ENCODE measurements at places on chromosomes 13 and 19.

- no peak for DNase-seq
Measured at GRCh38 chr13:68509734-68510621, 1279.8 kb upstream of the PCDH9 start.

- DNase-seq, result peak; percentile 85
Measured at GRCh38 chr19:1094978-1095701, at the start of gene POLR2E. Gene POLR2E, minus strand, starts transcription at chr19:1095375. Its CDS starts 60 bp downstream, at chr19:1095315.

- DNase-seq, result no peak
Measured at GRCh38 chr19:28396287-28396831, 816.6 kb downstream of the UQCRFS1 start.

GRCh38 chr13:77016251-77016812 is 10.6 kb downstream of the FBXL3 start:
- no peak for DNase-seq

DNA sequence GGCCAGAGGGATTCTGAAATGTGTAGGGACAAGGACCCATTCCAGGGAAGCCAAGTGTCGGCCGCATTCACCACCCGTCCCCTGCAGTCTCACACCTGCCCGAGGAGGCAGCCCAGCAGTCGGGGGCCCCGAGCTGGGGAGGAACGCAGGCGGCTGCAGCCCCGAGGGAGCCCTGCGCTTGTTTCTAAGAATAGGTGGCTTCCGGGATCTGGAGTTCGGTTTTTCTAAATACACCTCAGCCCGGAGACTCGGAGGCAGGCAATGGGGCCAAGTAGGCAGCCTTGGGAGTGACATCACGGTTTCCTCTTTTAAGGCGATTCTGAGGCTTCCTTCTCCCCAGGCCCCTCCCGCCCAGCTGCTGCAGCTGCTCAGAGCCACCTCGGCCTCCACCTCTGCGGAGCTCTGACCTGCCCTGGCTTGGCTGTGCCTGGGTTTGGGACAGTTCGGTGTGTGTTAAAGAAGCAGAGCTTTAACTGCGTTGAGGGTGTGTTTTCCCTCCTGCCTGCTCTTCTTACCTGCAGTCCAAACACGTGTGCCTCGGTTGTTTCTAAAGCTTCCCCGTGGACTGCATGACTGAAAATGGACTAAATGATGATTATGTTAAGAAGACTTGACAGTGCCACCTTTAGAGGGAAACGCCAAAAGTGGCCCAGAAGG is 80.5 kb downstream of the COL4A2 start:
- DNase-seq, result no peak

DNA sequence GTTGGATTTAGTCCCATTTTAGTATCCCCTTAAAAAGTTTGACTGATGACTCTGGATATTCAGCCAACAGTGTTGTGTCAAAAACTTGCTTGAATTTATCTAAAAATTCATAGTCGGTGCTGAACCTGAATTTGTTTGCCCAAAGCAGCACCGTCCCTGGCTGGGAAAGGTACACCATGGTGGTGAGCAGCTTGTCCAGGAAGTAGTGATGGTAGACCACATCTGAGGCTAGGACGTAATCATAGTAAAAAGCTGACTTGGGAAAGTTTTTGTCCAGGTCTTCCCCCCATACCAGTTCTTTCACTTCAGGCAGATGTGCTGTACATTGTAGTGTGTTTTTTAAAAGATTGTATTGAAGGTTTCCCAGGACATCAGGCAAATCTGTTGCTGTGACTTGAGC is 8.8 kb downstream of the METTL21C start:
- no peak for DNase-seq

DNA sequence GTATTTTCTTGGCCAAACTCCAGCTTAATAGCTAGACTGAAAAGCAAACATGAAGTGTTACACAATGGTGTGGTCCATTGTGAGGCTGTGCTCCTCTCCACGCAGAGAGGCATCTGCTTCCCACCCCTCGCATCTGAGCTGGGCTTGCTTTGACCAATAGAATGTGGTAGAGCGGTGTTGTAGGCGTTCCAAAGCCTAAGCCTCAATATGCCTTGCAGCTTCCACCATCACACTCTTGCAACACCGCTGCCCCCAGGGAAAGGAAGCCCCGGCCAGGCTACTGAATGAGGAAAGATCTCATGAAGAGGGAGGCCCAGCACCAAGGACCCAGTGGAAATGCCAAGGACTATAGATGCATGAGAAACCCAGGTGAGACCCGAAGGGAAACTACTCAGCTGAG is 9.4 kb downstream of the FLT1 start:
- no peak for DNase-seq

GRCh38 chr19:51822946-51823345 is 28.0 kb downstream of the FPR3 start:
- no peak for DNase-seq

- no peak for DNase-seq
Measured at GRCh38 chr19:50820086-50820485, 3.5 kb downstream of the KLK1 start.

DNA sequence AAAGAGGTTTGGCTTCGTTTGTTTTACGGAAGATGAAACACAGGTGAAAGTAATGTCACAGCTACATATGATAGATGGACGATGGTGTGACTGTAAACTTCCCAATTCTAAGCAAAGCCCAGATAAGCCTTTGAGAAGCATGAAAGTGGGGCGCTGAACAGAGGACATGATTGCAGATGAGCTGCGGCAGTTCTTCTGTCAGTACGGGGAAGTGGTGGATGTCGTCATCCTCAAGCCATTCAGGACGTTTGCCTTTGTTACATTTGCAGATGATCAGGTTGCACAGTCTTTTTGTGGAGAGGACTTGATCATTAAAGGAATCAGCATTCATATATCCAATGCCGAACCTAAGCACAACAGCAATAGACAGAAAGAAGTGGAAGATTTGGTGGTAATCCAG is 111.5 kb upstream of the DIAPH3 start:
- DNase-seq, result no peak

DNA sequence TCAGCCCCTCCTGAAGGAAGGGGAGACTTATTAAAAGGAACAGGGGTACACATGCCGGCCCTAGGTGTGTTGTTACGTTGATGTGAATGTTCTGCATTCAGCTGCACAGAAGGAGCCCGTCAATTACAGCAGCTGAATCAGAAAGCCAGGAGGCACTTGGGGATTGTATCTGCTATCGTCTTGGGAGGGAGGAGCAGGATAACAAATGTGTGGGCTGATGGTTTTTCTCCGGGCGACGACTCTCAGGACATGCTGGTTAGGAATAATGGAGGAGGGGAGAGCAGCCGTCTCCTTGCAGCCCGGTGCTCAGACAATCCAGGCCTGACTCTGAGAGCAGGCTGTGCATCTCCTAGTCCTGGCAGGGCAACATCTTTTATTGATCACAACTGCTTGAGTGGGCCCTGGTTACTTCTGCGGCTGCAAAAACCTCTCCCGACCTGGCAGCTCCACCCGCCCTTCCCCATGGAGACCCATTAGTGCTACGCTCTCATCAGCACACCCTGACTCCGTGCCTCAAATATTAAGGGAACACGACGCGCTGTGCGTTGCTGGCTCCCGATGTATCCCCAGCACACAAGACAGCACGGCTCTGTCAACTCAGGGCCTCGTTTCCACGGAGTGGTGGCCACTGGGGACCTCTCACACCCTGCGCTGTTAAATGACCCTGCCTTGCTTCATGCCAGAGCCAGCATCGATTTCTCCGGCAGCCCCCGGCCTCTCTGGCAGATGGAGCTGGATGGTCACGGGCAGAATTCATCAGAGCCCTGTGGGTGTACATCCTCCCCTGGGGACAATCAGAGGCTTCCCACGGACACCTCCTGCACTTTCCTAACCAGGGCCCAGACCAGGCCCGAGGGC is 25.3 kb downstream of the PEPD start:
- no peak for DNase-seq

GRCh38 chr13:84609716-84610115 is 727.4 kb upstream of the SLITRK1 start:
- no peak for DNase-seq

- no peak for DNase-seq
Measured at GRCh38 chr19:58466089-58466759, 656 bp upstream of the ZNF324 start.

DNA sequence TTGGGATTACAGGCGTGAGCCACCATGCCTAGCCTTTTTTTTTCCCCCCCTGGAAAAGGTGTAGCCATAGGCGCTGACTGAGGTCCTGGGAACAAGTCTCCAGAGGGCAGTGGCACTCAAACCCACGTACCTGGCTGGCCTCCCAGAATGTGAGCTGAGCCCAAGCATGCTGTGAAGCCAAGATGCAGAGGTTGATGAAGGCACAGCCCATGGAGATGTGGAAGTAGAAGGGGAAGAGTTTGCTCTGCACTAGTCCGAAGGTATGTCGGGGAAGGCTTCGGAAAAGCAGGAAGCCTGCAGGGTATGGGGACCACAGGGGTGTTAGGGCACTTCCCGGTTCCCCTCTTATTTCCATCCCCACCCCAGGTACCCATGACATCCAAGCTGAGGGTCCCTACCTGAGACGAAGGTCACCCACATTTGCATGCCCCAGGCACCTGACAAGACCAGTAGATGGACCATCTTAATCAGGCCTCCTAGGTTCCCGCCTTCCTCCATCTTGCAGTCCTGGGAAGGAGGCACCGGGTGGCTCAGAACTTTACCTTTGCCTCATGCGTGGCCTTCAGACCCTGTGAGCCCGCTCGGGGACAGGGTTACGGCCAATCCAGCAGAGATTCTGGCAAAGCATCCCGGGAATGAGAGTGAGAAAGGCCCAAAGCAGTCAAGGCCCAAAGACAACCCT is 805 bp downstream of the TMEM205 start:
- no peak for DNase-seq

DNA sequence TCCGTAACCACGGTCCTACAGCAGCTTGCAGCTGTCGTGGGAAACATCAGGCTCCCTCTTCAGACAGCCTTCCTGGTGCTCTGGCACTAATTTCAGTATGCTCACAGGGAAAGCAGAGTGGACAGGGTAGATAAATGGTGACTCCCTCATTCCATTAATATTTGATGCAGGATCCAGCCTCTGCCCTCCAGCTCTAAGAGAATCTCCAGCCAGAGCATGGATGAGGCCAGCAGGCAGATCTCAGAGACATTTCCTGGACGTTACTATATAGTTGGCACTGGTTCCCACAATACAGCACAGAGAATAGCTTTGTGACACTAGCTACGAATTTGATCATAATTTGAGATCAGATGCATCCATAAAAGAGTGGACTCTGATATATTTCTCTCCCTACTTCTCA is 341.4 kb downstream of the LIG4 start:
- no peak for DNase-seq

DNA sequence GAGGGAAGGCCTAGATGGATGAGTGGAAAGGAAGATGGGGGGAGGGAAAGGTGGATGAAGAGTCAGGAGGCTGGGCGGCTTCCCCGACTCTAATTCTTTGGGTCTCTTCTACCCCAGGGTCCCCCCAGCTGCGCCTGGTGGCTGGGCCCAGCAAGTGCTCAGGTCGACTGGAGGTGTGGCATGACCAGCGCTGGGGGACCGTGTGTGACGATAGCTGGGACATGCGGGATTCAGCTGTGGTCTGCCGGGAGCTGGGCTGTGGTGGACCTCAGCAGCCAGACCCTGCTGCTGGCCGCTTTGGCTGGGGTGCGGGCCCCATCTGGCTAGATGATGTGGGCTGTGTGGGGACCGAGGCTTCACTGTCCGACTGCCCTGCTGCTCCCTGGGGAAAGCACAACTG is 9.5 kb downstream of the SSC5D start:
- DNase-seq, result no peak

- DNase-seq, result peak; percentile 97
Measured at GRCh38 chr13:101917833-101918661, 465.6 kb downstream of the ITGBL1 start.

GRCh38 chr13:94713561-94714182 is 1.3 kb upstream of the SOX21 start:
- DNase-seq, result no peak
